ENCODE measurements at places on chromosomes 3 and 15.

DNA sequence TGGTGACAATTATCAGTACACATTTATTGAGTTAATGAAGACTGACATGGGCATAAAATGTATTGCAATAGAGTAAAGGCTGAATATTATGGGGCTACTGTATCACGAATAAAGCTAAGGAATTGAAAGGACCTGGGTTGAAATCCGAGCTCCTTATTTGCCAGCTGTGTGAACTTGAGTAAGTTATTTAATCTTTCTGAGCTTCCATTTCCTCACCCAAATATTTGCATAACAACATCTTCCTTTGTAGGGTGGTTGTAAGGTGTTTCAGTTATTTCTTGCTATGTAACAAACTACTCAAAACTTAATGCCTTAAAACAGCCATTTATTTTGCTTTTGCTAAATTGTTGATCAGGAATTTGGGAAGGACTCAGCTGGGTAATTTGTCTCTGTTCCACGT, 111.1 kb upstream of the TSC22D2 start:
- DNase-seq = no peak

DNA sequence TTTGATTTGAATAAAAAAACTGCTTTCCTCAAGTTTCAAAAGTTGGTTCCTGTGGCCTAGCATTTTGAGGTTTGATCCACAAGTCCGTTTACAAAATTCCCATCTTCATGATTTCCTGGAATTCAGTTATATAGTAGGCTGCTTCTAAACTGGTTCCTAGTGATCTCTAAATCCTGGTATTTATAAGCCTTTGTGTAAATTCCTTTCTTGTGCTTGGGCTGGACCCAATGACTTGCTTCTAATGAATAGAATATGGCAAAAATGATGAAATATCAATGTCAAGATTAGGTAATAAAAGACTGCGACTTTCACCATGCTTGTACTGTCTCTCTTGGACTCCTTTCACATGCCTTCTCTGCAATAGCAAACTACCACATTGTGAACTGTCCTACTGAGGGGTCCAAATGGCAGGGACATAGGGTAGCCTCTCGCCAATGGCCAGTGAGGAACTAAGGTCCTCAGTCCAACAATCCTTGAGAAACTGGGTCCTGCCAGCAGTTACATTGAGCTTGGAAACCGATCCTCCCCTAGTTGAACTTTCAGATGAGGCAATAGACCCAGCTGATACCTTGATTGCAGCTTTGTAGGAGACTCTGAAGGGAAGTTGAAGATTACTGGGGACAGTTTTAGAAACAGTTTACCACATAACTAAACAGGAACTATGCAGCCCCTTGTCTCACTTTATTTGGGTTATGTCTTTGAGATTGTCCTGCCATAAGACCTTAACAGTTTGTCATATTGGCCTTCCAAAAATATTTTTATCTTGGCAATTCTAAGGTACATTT, 303.9 kb upstream of the TBC1D5 start:
- no peak for DNase-seq

GRCh38 chr3:134308350-134308891, 57.8 kb upstream of the RYK start:
- DNase-seq = peak; percentile 59

DNA sequence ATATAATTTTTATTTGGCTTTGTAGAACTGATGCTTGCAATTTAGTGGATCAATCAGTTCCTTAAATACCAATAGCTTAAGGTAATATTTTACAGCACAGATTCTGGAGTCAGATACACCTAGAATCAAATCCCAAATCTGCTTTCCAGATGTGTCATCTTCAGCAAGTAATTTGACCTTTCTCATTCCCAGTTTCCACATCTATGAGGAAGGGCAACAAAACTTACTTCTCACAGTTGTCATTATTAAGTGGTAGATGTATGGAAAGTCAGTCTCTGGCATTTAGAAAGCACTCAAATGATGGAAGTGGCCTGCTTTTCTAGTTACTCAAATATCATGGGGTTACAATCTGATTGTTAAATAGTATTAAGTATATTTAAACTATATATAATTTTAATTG, 767.0 kb downstream of the CADM2 start:
- DNase-seq = no peak

GRCh38 chr3:15460891-15461531, 33.6 kb downstream of the EAF1 start:
- peak; percentile 72 for DNase-seq

GRCh38 chr3:115475178-115476041, 147.9 kb upstream of the GAP43 start:
- no peak for DNase-seq

- DNase-seq = no peak
These were observed 380 bp downstream of the MYLK start for GRCh38 chr3:123883701-123884202.

DNA sequence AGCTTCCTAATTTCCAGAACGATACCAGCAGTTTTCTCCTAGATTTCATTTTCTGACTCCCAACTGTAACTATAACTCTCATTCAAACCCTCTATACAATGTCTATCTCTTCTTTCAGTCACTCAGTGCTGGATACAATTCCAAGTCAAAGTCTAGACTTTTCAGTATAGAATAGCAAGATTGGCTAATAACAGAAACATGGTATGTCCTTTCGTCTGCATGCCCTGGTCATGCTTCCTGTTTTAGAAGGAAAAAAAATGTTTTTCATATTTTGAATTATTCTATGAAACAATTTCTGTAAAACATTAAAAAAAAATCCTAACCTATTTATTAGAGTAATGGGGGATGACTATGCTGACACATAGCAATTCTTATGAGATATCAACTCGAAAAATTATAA, 180.0 kb downstream of the KCNAB1 start:
- no peak for DNase-seq

- DNase-seq = no peak
These were observed 24.9 kb downstream of the NXPE3 start for GRCh38 chr3:101803939-101804338.

GRCh38 chr3:169666376-169667165, 3.1 kb upstream of the MECOM start:
- DNase-seq = no peak

- DNase-seq = no peak
These were observed 10.9 kb downstream of the MYL3 start for GRCh38 chr3:46852334-46852720.

- no peak for DNase-seq
These were observed 739.6 kb downstream of the NAALADL2 start for GRCh38 chr3:175598740-175599139.

- DNase-seq = no peak
These were observed 179.7 kb upstream of the ROBO1 start for GRCh38 chr3:79947469-79947868.

DNA sequence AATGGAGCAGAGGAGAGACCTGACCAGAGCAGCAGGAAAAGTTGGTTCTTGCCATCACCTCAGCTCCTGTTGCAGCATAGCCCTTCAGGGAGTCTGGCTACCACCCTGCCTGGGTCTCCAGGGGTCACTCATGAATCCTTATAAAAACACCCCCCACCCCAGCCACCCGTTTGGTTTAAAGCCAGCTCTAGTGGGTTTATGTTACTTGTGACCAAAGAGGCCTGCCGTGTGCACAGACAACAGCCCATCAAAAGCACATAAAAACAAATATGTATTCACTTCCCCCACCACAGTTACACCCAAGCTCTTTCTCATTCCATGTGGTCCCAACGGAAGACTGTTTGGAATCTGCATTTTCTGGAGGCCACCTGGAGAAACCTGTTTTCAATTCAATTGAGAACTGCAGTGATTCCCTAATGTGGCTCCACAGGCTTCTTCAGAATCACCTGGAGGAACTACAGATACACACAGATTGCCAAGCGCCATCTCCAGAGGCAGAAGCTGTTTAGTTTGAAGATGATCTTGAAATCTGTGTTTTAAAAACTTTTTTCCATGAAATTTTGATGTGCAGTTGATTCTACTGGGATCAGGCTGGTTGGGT, 13.8 kb downstream of the FOXL2 start:
- no peak for DNase-seq

DNA sequence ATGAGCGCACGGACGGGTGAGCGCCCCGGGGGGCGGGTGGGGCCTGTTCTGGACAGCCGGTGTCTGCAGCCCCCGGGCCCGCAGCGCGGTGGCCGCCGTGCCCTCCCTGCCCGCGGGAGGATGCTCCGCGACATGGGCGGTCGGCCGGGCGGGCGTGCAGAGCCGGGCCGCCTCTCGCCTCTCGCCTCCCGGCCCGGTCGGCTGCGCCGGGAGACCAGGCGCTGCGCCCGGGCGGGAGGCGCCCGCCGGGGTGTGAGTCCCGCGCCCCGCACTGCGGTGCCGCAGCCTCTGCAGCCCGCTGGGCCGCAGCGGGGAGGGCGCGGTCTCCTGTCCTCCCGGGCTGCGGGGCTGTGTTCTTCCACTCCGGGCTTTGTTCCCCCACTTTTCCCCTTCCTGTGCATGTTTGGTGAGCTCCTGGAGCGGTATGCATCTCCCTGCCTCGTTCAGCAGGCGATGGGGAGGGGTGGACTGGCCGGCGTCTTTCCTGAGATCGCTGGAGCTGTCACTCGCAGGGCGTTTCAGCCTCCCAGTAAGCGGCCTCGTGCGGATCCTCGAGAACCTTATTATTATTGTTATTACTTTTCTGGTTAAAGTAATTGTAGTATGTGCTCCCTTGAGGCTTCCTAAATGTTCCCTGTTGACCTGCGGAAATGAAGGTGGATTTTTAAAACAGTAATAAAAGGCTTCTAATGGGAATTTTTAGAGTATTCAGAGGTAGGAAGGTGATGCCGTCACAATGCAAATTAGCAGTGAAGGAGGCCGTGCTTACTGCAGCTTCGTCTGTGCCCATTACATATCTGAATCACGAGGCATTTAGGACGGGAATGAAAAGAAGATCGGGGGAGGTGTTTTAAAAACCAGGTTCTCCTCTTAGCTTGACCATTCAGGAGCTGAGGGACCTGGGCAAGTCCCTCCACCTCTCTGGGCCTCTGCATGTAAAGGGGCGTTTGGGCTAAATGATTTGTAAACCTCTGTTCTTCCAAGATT, 593 bp downstream of the TMOD2 start:
- DNase-seq = no peak

DNA sequence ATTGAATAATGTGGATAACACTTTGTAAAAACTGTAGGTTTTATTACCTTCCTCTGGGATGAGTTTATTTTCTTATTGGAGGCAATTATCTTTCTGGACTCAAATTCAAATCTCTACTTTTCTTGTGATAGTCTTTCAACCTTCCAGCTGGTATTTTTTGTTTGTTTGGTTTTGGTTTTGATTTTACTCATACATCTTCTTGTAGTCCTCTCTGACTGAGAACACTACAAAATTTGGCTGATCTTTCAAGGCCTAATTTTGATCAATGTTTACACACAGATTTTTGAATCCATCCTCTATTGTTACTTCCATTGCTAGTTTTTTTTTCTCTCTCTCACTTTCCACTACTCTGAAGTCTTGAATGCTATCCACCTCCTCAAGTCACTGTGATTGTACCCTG, 303.8 kb upstream of the NECTIN3 start:
- no peak for DNase-seq

- DNase-seq = no peak
These were observed 49.6 kb downstream of the WDR72 start for GRCh38 chr15:53709821-53710220.

DNA sequence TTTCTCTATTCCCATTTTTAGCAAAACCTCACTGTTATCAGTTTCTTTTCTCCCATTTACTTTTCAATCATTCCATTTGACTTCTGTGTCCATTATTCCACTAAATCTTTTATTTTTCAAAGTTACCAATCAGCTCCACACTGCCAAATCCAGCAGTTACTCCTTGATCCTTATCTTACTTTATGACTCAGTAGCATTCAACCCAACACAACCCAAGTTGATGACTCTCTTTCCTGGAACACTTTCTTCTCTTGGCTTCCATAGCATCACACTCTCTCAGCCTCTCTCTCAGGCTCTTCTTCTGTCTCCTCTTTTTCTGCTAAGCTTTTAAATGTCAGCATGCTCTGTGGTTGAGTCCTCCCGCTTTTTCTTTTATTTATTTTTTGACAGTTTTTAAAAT, 36.3 kb downstream of the RASGRP1 start:
- no peak for DNase-seq

GRCh38 chr3:50324351-50325112, 2.0 kb upstream of the HYAL2 start:
- no peak for DNase-seq

DNA sequence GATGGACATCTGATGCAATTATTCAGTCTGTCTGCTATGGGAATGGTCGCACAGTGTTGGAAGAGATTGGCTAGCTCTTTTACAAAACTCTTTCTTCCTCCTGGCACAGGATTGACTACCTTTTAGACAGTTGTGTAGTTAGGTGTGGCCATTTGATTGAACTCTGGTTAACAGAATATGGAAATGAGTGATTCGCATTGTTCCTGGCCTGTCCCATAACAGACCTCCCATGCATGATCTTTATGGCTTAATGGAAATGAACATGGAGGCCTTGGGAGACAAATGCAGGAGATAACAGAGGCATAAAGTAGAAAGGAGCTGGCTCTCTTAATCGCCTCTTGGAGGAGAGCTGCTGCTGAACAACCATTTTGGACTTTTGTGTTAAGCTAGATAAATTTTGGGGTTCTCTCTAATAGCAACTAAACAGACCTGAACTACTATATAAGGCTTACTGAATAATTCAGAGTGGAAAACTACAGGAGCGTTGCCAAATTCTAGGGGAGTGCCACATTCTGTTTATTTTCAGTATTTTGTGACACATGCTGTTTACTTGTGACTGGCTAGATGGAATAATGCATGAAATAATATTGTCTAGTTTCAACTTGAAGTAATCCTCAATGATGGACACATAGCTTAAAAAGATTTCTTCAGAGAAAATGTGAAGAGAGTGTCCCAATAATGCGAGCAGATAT, 357.7 kb upstream of the SGO1 start:
- no peak for DNase-seq

DNA sequence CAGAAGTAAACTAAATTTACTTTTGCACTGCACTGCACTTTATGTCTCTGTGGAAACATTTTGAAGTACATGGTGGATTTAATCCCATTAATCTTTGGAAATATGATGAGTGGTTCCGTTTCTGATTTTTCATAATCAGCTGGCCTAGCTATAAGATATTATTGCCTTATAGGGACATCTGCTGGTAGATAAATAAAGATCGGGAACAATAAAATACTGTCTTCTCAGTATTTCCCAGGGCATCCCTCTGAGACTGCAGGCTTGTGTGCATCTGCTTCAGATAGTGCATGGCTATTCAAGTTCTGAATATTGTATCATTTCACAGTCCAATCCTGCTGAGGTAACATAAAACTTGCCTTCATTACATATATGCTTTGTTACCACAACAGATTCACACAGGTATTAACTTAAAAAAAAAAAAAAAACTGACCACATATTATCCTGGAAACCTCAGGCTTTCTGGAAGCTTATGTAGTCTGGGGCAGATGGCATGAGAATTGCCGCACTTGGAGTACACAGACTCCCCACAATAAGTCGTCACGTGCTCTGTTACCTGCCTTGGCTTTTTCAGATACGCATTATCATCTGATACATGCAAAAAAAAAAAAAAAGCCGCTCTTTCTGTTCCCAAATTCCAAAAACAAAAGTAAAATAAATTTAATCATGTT, 330.8 kb upstream of the AGTR1 start:
- DNase-seq = no peak

Measured in DMS 273 treated with DMSO at 0.1 percent for 48 hours (cell line).